ENCODE measurements at places on chromosomes 16 and 17.

DNA sequence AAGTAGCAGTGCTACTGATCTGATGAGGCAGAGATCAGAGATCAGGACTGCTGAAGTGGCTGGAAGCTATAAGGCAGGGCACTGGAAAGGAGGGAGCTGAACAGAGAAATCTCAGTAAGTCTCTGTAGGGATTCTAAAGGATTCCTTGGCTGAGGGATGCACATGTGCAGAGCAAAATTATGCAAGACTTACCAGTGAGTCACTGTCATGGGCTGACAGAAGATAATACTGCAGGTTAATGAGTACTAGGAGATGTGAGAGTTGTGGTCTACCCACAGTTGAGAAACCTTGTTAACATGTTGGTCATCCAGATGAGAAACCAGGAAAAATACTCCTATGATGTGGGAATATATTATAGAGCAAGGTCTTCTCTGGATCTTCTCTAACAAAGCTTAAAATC, 378.1 kb downstream of the HAPSTR1 start:
- no peak for DNase-seq

DNA sequence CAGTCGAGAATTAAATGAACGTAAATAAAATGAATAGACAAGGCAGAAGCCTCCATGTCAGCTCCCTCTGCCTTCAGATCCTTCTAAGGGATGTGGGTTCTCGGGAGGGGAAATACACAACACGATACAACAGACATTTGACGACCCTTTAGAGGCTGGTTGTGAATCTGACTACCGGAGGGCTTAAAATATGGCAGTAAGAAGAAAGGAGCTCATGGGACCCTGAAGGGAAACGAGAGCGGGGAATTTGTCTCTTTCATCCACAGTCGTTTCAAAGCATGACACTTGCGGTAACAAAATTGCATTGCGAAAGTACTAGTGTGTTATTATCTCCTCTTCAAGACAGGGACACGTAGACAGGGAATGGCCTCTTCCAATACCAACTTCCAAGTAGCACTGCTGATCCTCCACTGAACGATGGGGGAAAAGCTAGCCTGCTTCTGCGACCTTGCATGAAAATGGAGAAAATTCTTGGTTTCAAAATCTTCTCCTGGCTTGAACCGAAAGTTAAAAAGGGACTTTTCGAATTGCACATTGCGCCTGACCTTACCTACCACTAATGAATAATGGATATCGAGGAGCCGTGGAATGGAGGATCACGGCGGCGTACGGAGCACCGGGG, 1.2 kb upstream of the TNRC6C start:
- peak; percentile 59 for DNase-seq

- no peak for DNase-seq
Observed at GRCh38 chr16:58733248-58733670, 857 bp downstream of the GOT2 start.

- no peak for DNase-seq
Observed at GRCh38 chr17:5364156-5364555, 55.3 kb downstream of the NUP88 start.

GRCh38 chr17:731644-732066, 741 bp upstream of the TLCD3A start:
- peak; percentile 40 for DNase-seq

GRCh38 chr17:75237100-75238014, 24.0 kb downstream of the GGA3 start:
- DNase-seq: no peak

DNA sequence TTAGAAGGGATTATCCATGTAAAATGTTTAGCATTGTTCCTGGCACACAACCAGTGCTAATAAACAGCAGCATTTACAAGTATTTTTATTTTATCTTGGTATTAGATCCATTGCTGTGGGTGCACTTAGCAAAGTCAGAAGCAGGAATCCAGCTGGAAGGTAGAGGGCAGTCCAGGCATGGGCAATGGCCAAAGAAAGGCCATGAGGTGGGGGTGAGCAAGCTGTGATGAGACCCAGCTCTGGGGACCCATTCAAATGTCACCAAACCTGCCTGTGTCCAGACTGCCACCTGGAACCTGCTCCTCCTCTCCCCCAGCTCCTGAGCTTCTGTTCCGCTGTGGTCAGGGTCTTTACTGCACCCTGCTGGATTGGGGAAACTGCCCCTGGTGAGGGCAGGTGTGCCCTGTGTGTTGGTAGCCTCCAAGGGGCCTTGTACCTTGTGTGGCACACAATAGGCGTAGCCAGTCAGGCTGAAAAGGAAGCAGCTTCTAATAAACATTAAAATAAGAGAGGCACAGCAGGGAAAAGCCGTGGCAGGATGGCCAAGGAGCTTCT, 118.0 kb upstream of the CRHR1 start:
- no peak for DNase-seq

DNA sequence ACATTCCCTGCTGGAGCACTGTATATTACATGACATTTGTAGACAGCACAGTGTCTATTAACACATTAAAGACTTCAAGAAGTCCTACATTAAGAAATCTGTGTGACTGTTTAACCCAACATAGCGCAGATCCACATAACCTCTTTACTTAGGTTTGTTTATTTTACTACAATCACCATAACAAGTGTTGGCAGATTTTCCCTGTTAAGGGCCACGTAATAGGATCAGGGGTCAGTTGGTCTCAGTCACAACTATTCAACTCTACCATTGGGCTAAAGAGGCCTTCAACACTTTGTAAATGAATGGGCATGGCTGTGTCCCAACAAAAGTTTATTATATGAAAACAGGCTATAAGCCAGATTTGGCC, 51.3 kb upstream of the ADORA2B start:
- DNase-seq: no peak

Data from activated T-cell treated with anti-CD3 and anti-CD28 coated beads, Interleukin-2, amount 50 U/mL, for 48 hours (primary cell).